ENCODE measurements at places on chromosomes 5 and 9.
A peak's percentile ranks its signal among the peaks of the same experiment; 100 is the strongest.

GRCh38 chr9:127388037-127388855, 8.7 kb upstream of the SLC2A8 start:
- peak; percentile 88 for DNase-seq

DNA sequence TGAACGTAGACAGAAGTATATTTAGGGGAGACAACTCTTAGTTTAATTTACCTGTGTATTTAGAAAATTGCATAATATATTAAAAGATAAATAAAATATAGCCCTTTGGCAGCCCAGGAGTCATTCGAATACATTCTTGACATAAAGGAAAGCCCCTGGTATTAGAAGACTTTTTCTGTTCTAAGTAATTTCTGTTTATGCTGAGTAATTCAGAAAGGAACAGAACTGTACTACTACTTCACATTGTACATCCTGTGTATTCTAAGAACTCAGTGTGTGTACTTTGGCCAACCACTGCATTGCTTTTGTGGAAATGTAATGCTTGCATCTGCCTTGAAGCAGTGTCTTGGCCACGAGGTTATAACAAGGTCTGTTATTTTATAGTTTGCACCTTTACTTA, 136.4 kb downstream of the KDM4C start:
- DNase-seq, result no peak

DNA sequence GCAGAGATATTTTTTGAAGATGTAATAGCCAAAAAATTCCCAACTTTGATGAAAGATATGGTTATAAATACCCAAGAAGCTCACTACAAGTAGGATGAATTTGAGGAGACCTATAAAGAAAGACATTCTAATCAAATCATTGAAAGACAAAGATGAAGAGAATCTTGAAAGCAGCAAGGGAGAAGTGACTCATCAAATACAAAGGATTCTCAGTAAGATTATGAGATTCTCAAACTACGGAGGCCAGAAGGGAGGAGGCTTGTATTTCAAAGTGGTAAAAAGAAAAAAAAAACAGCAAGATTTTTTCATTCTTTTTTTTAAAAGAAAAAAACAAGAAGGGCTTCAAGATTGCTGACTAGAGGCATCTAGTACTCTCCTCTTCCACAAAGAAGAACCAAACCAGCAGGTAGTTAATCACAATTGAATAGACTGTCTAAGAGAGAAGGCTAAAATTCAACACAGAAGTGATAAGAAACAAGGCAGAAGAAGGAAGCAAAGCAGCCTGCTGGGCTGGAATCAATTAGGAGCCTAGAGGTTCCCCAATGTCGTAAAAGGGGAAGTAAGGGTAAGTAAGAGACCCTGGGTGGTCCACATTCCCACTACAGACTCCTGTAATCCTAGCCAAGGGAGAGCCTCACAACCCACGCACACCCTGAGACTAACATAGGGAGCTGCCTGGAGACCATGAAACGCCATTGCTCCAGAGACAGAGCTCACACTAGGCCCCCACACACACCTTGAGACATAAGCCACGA, 59.1 kb upstream of the NIPAL4 start:
- no peak for DNase-seq

- no peak for DNase-seq
These were observed 87.0 kb downstream of the ANGPTL2 start for GRCh38 chr9:127035423-127035822.

DNA sequence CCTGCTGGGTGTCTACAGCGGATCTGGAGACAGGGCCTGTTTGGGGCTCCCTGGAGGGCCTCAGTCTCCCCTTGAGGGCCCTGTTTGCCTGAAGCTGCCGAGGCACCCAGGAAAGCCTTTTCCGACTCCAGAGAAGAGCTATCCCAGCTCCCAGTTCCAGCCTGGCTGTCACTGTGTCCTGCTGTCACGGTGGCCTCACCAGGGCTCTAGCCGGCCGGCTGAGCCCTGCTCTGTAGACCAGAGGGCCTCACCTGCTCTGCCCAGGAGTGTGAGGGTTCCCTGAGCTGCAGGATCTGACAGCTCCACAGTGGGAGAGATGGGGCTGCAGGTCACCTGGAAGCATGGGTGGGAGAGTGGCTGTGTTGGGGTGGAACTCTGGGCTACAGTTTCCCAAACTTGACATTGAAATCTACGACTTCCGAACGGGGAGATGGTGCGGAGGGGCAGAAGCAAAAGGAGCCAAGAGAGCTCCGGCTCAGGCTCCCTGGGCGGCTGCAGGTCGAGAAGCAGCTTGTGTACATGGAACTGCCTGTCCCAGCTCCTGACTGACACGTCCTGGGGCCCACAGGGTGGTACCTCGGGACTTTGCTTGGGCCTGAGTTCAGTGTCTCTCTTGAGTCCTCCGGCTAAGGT, 94.9 kb downstream of the CACNA1B start:
- DNase-seq, result no peak

- no peak for DNase-seq
These were observed 223.4 kb downstream of the NPR3 start for GRCh38 chr5:32934529-32934928.

GRCh38 chr5:180098991-180099732, 27.6 kb upstream of the RNF130 start:
- no peak for DNase-seq

GRCh38 chr5:150946351-150946905, 41.6 kb upstream of the ZNF300 start:
- no peak for DNase-seq

GRCh38 chr9:32413424-32413823, 29.0 kb downstream of the ACO1 start:
- no peak for DNase-seq

DNA sequence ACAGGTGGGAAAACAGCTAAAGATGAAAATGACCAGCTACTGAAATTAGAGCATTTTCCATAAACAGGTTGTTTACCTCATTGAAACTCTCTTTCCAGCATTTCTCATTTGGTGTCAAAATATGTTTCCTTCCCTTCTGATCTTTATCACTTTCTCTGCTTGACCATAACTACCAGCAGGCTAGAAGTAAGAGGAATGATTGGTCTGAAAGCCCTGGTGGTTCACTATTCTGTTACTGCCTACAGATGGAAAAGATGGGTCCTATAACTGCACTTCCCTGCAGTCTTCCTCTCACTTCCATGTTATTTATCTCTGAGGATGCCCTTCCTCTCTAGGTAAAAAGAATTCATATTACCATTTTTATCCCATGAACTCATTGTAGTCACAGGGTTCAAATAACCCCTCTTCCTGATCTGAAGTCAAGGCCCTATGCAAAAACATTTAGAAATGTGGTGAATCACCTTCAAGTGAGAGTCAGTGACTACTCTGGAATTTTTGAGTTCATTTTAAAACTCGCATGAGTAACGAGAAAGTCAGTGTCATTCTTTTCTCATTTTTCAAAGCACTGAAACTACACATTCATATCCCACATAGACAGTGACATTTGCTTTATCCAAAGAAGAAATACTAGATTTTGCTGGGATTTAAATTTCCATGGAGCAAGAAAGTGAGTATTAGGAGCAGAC, 51.7 kb downstream of the ZNF474 start:
- DNase-seq, result no peak
